Glutamatergic neuron (in vitro differentiated cells): ENCODE measurements at places on chromosomes 4 and X. TPM values are rescaled to one million over a fixed set of nuclear protein-coding genes. Genes with fewer than 3 reads are reported as not detected.

Gene ARHGAP36
- total RNA-seq: 0.27 TPM

Gene CCDC120
- 17.6 TPM for total RNA-seq

- H3K4me3 ChIP-seq: no peak overlapping the region
- H3K27me3 ChIP-seq: peaks cover 2% of the 10 kb centered on the region
- no peak overlapping the region for H3K27ac ChIP-seq
- no peaks in the 10 kb centered on the region for H3K36me3 ChIP-seq
- no peaks in the 10 kb centered on the region for H3K4me1 ChIP-seq
- DNase-seq: no peak
Observed at GRCh38 chr4:11021333-11021732, 336.8 kb upstream of the CLNK start.

Gene TRO
- total RNA-seq: 236 TPM

DNA sequence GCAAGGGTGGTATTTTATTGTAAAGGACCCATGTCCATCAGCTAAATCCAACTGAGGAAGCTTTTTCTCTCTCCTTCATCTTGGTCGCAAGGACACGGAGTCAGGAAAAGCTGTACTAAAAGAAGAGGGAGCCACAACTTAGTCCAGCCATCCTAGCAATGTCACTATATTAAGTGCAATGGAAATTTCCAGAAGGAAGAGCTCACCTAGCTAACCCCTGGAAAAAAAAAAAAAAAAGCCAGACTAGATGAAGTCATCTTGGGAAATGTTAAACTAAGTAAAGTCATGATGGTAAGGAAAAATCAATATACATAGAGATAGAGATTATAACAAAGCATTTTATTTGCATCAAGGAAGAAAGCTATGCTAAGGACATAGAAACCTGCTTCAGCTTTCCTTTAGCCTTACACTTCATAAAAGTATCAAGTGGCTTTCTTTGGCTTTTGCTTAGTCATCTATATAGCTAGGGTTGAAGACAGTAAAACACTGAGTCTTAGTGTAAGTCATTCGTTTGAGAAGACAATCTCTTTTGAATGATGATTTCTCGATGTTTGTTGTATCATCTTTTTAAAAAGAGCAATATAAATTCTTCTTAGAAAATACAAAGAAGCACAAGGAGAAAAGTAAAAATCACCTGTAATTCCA, 18.6 kb upstream of the CA5B start:
- H3K27ac ChIP-seq: no peak overlapping the region
- H3K4me1 ChIP-seq: no peaks in the 10 kb centered on the region
- no peak for DNase-seq
- H3K27me3 ChIP-seq: no peaks in the 10 kb centered on the region
- no peaks in the 10 kb centered on the region for H3K36me3 ChIP-seq

Gene PHF8
- 32.6 TPM for total RNA-seq

GRCh38 chrX:44303119-44303518, 40.4 kb downstream of the EFHC2 start:
- H3K27ac ChIP-seq: no peak overlapping the region
- no peaks in the 10 kb centered on the region for H3K27me3 ChIP-seq
- no peak for DNase-seq
- peaks cover 2% of the 10 kb centered on the region for H3K4me1 ChIP-seq

Gene LANCL3
- total RNA-seq: 1.1 TPM

GRCh38 chr4:84022564-84022963, 476.5 kb downstream of the NKX6-1 start:
- peaks cover 5% of the 10 kb centered on the region for H3K36me3 ChIP-seq
- no peaks in the 10 kb centered on the region for H3K27me3 ChIP-seq
- DNase-seq: peak; percentile 17
- no peak overlapping the region for H3K4me3 ChIP-seq

DNA sequence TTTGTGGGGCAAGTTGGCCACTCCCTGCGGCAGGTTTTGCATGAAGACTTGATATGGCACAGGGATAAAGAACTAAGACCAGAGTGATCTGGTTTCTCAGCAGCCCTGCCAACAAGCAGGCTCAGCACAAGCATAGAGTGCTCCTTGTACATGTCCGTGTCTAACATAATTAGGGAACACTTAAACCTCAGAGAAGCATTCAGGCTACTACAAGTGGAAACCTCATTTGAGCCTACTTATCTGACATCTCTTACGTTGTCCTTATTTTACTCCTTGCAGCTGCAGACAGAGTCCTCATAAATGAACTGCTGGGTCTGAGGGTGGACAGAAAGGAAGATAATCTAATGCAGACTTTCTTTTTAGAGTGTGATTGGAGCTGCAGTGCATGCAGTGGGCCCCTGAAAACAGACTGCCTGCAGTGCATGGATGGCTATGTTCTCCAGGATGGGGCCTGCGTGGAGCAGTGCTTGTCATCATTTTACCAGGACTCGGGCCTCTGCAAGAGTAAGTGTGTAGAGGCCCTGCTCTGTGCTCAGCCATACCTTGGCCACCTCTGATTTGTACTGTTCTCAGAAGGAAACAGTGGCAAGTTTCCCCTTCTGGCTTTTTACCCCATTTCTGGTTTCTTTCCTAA, 179.1 kb upstream of the ANXA3 start:
- H3K27me3 ChIP-seq: no peaks in the 10 kb centered on the region
- no peak for DNase-seq
- H3K4me3 ChIP-seq: no peak overlapping the region
- H3K27ac ChIP-seq: no peak overlapping the region
- H3K4me1 ChIP-seq: peaks cover 7% of the 10 kb centered on the region

Gene TMEM156
- total RNA-seq: not detected

DNA sequence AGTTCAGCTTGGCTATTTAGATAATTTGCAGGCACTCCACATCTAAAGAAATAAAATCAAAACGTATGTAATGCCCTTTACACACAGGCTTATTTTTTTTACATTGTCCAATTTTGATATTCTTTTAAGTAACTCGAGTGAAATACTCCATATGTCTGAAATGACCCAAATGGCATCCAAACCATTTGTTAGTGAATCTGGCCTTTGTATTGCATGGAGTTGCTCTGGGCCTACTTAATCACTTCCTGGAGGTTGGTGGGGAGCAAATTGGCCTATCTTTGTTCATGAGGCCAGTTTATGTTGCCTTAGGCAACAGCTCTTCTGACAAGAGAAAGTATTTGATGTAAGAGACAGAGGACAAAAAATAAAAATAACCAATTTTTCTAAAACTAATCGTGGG, 47.6 kb upstream of the TMEM131L start:
- H3K4me3 ChIP-seq: no peak overlapping the region
- H3K36me3 ChIP-seq: no peaks in the 10 kb centered on the region
- no peak for DNase-seq
- H3K27ac ChIP-seq: no peak overlapping the region
- H3K27me3 ChIP-seq: no peaks in the 10 kb centered on the region

DNA sequence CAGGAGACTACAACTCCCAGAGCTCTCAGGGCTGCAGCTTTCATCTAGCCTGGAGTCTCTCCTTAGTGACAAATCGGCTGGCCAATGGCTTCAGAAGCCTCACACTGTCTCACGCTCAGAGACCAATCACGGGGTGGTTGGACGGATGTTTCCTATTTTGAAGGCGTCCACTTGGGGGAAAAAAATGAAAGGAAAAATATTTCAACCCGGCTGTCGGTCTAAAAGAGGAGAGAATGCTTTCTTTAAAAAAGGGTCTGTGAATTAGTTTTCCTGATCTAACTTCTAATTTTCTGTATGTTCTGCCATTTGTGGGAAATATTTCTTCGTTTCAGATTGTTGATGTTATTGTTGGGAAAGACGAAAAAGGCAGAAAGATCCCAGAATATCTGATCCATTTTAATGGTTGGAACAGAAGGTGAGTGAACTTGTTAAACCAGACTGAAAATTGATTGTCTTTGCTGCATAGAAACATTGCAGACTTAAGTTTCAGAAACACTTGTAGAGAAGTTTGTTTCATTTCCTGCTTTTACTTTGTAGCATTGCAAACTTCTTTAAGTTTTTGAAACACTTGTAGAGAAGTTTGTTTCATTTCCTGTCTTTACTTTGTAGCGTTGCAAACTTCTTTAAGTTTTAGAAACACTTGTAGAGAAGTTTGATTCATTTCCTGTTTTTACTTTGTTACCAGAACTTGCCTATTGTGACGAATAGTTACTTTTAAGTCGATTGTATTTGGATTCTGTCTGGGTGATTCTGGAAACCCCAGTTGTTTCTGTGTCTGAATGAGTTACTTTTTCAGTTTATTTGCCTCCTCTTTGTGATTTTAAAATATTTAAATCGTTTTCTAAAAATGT, 1.6 kb downstream of the MSL3 start:
- no peaks in the 10 kb centered on the region for H3K4me1 ChIP-seq
- peak overlapping the region; percentile 91 for H3K27ac ChIP-seq
- H3K4me3 ChIP-seq: peak overlapping the region; percentile 93
- no peaks in the 10 kb centered on the region for H3K36me3 ChIP-seq
- DNase-seq: peak; percentile 63

Gene SAGE1
- not detected for total RNA-seq

Gene ETDB
- not detected for total RNA-seq

- peaks cover 7% of the 10 kb centered on the region for H3K4me1 ChIP-seq
- H3K36me3 ChIP-seq: peaks cover 4% of the 10 kb centered on the region
- no peak overlapping the region for H3K27ac ChIP-seq
Observed at GRCh38 chr4:10872833-10873517, 188.4 kb upstream of the CLNK start.

GRCh38 chr4:73707918-73708577, 32.3 kb upstream of the CXCL8 start:
- no peaks in the 10 kb centered on the region for H3K36me3 ChIP-seq
- H3K27ac ChIP-seq: no peak overlapping the region
- H3K4me1 ChIP-seq: no peaks in the 10 kb centered on the region

Gene GAGE1
- not detected for total RNA-seq

Gene CLDN24
- not detected for total RNA-seq

DNA sequence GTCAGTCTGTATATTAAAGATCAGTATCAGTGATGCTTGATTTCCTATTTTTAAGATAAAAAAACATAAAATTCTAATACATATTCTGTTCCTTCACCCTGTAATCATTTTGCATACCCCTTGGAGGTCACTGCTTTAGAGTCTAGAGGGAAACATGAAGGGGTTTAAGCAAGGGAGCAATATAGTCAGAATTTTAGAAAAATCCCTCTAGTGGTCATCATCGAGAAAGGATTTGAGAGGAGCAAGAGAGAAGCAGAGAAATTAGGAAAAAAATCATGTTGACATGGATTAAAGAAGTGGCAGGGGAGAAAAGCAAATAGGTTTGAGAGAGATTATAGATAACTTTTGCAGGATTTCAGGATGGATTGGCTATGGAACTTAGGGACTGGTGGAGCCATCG, 11.1 kb downstream of the APEX2 start:
- H3K4me1 ChIP-seq: no peaks in the 10 kb centered on the region
- no peak overlapping the region for H3K27ac ChIP-seq
- H3K4me3 ChIP-seq: no peak overlapping the region
- H3K27me3 ChIP-seq: no peaks in the 10 kb centered on the region

DNA sequence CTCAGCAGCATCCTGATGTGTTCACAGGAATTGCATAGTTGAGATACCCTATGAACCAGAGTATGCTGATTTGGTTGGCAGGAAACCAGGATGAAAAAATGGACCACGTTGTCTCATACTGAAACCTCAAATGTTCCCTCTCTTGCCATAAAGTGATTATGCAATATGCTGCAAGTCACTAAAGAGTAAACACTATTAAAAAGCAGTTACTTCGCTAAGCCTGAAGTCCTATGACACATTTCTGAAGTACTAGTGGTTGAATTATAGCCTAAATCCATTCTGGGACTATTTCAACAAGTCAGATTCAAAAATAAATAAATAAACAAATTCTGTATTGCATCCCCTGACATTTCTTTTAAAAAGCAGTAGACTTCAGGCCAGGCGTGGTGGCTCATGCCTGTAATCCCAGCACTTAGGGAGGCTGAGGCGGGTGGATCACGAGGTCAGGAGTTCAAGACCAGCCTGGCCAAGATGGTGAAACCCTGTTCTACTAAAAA, 106.0 kb upstream of the NAP1L5 start:
- no peaks in the 10 kb centered on the region for H3K36me3 ChIP-seq
- DNase-seq: no peak
- H3K4me3 ChIP-seq: no peak overlapping the region
- peaks cover 1% of the 10 kb centered on the region for H3K4me1 ChIP-seq
- H3K27ac ChIP-seq: no peak overlapping the region
- H3K27me3 ChIP-seq: no peaks in the 10 kb centered on the region

DNA sequence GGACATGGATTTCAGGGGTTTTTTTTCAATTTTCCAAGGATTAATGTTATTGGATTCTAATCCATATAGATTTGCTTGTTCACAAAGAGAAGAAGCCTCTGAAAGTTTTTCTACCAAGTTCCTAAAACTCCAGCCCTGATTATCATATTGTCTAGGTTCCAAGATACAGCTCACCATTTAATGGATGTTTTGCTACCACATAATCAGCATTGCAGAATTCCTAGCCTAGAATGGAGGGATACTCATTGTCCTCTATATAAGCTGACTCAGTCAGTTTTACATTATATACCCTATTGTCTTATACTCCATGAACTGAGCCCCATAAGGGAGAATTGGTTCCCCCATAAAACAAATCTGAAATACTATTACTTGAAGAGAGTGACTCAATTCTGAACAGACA, 664.7 kb upstream of the FAM241A start:
- H3K4me1 ChIP-seq: no peaks in the 10 kb centered on the region
- no peaks in the 10 kb centered on the region for H3K36me3 ChIP-seq
- H3K27ac ChIP-seq: no peak overlapping the region

Gene NEIL3
- 1.4 TPM for total RNA-seq

DNA sequence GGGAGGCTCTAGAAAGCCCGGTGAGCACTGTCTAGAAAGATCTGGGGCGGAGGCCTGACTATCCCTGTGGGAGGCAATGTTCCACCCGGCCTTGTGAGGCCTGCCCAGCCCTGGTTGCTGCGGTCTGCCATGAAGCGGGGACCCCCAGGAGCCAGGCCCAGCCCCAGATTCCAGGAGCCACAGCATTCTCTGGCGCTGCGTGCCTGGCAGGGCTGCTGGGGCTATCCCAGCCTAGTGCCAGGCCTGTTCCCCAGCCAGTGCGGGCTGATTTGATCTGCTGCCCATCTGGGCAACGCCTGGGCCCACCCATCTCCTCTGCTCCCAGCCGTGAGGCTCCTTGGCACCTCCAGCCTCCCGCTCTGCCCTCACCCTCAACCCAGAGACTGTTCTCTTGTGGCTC, 19.6 kb downstream of the ATP2B3 start:
- H3K4me3 ChIP-seq: no peak overlapping the region
- peak overlapping the region; percentile 93 for H3K27ac ChIP-seq
- peaks cover 7% of the 10 kb centered on the region for H3K4me1 ChIP-seq
- peaks cover 2% of the 10 kb centered on the region for H3K27me3 ChIP-seq
- no peak for DNase-seq
